Stimulated activated CD8-positive, alpha-beta memory T cell treated with anti-CD3 and anti-CD28 coated beads, Interleukin-7, amount 100 ng/mL, for 48 hours (primary cell): ENCODE measurements at places on chromosomes 1 and 21.

DNA sequence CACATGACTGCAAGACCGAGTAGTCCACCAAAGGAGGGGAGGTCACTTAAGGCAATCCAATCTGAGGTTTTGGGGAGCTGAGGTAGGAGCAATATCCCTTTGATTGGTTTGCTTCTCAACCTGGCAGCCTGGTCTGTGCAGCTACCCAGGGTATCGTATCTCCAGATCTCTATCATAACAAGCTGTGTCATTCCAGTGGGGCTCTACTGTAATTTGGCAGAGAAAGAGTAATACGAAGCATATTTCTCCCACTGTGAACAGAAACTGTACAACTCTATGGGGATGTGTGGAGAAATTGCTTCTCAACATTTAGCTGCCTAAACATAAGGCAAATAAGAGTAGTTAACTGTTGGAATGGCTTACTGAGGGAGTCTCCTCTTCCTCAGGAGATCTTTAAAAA, 20.6 kb downstream of the CD101 start:
- DNase-seq = no peak

- DNase-seq = no peak
These were observed at the start of gene NID1 for GRCh38 chr1:236064674-236065508. Gene NID1, minus strand, starts transcription at chr1:236065090. Its CDS starts 11 bp downstream, at chr1:236065079.

GRCh38 chr1:35324486-35324885, 56.0 kb downstream of the ZMYM4 start:
- no peak for DNase-seq

- no peak for DNase-seq
These were observed 140.1 kb upstream of the FMN2 start for GRCh38 chr1:239951511-239952140.

DNA sequence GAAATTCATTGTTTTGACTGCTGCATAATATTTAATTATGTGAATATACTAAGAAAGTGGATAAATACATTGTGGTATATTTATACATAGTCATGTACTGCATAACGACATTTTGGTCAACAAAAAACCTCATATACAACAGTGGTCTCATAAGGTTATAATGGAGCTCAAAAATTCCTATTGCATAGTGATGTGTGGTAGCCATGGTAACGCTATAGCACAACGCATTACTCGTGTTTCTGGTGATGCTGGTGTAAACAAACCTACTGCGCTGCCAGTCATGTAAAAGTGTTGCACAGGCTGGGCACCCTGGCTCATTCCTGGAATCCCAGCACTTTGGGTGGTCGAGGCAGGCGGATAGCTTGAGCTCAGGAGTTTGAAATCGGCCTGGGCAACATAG, 52.6 kb upstream of the NHLH2 start:
- DNase-seq = no peak

DNA sequence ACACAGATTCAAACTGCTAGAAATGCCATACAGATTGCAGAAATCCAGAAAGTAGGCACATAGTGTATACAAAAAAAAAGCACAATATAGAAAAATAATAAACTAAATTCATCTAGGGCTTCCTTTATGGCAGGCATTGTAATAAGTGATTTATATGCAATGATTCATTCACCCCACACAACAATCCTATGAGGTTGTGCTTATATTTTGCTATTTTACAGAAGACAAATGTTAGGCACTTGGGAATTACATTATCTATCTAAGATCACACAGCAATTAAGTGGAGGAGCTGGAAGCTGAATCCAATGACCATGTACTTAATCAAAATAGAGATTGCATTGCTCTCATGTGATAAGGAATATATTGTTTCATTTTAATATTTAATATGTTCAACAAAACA, 225.7 kb upstream of the KCNK2 start:
- DNase-seq = no peak

- DNase-seq = no peak
These were observed 25.8 kb downstream of the OSBPL9 start for GRCh38 chr1:51642739-51643142.

DNA sequence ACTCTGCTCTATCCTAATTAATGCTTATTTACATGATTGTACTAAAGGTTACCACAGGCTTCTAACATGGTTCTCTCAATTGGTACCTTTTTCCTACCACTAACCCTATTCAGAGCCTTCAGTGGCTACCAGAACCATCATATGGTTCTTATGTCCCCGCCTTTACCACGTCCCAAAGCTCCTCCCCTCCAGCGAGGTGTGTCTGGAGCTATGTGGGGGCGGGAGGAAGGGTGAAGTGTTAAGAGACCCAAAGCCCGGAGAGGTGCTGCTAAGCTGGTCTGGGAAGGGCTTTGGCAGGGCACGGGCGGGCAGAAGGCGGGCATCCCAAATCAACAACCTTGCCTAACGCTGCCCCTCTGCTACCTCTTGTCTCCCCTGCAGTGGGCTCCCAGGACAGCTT, 10.0 kb downstream of the SPATA46 start:
- no peak for DNase-seq

DNA sequence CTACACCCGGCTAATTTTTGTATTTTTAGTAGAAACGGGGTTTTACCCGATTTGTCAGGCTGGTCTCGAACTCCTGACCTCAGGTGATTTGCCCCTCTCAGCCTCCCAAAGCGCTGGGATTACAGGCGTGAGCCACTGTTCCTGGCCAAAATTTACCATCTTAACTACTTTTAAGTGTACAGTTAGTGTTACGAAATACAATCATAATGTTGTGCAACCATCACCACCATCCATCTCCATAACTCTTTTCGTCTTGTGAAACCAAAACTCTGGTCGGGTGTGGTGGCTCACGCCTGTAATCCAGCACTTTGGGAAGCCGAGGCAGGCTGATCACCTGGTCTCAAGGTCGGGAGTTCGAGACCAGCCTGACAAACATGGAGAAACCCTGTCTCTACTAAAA, 14.1 kb upstream of the ZBTB40 start:
- DNase-seq = no peak

GRCh38 chr1:211697356-211697755, 21.9 kb upstream of the NEK2 start:
- DNase-seq = no peak

- DNase-seq = no peak
These were observed 295.9 kb downstream of the TPR start for GRCh38 chr1:186079084-186079684.

- DNase-seq = no peak
These were observed 14.1 kb downstream of the PCSK9 start for GRCh38 chr1:55053265-55053954.

DNA sequence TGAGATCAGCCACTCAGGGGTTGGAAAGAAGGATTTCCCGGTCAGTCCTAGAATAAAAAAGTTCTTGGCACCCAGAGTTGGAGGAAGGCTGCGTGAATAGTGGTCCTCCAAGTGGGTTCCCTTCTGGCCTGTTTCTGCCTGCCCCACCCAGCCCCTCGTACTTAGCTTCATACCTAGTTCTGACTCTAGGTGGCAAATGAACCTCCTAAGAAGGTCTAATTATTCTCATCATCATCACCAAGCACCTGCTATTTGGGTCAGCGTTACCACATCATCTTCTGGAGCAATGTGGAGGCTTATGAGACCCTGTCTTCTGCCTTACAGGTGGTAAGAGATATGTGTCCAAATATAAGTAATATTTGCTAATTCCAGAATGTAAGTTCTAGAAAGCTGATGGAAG, 35.9 kb upstream of the NFASC start:
- DNase-seq = no peak

DNA sequence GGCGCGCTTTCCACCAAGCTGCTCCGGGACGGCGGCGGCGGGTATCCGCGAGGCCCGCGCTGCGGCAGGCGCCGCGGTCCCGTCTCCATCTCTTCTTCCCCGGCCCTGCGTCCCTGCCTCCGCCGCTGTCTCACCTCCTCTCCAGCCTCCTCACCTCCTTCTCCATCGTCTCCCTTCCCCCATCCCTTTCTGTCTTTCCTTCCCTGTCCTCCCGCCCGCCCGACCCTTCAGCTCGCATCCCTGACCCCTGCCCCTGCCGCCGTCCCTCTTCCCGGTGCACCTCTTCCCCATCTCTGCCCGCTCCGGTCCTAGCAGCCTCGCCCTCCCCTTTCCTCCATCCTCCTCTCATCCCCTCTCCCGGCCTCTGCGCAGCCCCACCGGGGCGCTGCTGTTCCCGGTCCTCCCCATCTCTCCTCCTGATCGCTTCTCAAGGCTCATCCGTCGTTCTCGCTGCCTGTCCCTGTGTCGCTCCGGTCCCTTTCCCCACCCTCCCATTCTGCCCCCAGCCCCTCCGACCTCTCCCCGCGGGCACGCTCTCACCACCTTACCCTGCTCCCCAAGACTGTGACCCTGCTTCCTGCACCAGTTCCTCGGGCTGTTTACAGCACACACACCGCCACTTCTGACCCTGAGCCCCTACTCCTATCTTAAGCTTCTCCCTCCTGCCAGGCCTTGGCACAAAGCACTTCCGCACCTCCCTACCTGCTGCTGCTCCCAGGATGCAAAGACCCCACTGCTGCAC, 760 bp upstream of the NPHP4 start:
- no peak for DNase-seq

DNA sequence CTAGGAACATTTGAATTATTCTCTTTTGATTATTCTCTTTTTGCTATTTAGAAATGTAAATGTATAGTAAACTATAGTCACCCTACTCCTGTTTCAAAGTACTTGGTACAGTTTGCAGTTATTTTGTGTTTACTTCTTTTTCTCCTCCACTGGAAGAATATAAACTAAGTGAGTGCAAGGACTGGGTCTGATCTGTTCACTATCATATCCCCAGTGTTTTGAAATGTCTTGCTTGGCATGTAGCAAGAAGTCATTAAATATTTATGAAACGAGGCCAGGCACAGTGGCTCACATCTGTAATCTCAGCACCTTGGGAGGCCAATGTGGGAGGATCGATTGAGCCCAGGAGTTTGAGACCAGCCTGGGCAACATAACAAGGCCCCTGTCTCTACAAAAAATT, 35.8 kb upstream of the PODN start:
- no peak for DNase-seq

DNA sequence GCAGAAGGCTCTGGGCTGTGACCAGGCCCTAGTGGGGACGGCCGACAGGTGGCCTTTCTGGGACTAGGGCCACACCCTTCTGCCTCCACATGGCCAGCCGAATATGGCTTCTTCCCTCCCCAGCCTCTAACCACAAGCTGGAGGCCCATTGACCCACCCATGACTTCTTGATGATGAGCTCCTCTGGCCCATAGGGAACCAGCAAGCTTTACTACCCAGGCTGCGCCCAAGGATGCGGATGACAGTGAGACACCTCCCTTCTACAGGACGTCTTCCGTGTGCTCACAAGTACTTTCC, 41.0 kb downstream of the LDLRAD2 start:
- no peak for DNase-seq

- no peak for DNase-seq
These were observed 6.6 kb upstream of the HES4 start for GRCh38 chr1:1006305-1007159.
